AG04449 (cell line): ENCODE measurements at places on chromosomes 4 and X.
A peak's percentile ranks its signal among the peaks of the same experiment; 100 is the strongest.

DNA sequence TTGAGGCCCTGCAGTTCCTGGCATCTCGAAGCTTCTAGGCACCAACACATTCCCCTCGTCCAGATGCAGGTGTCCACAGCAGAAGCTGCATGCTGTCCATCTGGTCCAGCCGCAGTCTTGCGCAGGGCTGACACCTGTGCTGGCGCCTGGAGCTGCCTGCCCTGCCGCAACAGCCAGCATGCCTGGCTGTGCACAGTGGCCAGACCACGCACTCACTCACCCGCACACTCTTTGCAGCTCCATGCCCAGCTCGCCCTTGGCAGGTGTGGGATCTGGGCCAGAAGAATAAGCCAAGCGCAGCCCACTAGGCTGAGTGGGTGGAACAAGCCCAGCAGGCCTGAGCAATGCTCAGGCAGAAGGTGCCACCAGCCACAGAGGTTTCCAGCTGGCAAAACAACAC lies 125.6 kb downstream of the PARM1 start:
- DNase-seq: no peak

DNA sequence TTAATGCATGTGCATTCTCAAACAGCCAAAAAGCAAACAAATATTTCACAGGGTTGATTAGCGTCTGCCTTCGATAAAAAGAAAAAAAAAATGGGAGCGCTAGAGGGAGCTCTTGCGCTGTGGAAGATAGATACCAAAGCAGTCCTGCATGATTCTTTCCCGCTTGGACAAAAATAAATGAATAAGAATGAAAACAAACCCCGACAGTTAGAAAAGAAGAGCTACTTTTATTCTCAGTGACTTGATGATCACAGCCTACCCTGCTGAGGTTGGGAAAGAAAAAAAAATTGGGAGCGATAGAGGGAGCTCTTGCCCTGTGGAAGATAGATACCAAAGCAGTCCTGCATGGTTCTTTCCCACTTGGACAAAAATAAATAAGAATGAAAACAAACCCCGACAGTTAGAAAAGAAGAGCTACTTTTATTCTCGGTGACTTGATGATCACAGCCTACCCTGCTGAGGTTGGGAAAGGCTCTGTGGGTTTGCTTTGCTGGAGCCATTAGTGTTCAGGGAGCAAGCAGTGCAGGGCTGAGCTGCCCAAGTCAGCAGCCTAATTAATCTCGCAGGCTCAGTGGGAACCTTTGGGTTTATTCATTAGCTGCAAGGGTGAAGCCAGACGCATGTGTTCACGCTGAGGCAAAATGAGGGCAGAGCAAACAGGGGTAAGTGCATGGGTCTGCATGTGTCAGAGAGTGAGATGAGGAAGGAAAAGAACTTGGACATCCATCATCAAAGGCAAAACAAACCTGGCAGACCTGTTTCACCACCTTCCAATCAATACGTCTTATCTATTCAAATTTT lies 249.3 kb upstream of the PRKX start:
- DNase-seq: no peak

DNA sequence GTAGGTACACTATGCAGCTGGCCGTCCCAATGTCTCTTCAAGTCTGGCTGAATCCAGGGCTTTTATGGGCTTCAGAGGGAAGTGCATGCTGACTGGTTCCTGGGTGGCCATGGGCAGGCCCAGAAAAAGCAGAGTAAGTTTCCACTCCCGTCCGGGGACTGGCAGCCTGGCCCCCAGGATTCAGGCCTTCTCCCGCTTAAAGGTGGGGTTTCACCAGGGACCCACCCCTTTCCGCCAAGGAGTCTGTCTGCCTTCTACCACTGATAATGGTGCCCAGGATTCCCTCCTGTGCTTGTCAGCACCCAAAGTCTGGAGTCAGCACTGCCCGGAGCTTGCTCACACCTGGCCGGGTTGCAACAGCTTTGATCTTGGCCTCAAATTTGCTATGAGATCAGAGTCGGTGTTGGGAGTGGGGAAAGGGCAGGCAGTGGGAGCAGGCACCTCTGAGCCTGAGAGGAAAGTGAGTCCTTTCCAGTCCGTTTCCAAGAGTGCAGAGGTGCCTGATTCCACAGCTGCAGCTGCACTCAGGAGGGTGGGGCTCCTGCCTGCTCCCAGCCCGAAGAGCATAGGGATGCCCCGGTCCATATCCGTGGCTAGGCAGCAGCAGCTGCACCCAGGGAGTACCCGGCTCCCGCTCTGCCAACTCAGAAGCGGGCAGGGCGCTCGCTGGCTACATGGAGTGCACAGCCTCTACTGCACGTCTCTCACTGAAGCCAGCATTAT lies 1344.3 kb upstream of the ADGRL3 start:
- no peak for DNase-seq

DNA sequence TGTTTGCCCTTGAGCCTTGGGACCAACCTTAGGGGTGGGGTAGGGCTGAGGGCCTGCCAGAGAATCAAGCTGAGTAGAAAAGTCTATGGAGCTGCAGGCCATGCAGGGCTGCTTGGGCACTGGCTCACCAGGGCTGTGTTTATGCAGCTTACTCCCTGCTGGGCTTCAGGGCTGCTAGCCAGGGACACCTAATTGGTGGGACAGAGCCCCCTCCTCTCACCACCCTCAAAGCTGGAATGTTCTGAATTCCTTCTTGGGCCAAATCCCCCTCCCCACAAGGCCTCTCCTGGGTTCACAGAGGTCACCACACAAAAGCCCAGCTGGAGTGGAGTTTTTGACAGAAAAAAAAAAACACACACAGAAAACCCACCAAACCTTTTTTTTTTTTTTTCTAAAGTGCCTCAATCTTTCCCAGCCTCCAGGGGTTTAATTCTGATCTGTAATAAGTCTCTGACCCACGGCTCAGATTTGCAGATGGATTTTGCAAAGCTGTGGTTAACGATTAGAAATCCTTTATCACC lies at the start of gene CLDN2:
CLDN2 (plus strand) TSS at position 471 of the 521 bp plus-strand sequence. CDS start 7,827 bp downstream, outside the sequence.
- no peak for DNase-seq

GRCh38 chrX:31353095-31353494 lies 281.3 kb upstream of the FTHL17 start:
- DNase-seq: no peak

DNA sequence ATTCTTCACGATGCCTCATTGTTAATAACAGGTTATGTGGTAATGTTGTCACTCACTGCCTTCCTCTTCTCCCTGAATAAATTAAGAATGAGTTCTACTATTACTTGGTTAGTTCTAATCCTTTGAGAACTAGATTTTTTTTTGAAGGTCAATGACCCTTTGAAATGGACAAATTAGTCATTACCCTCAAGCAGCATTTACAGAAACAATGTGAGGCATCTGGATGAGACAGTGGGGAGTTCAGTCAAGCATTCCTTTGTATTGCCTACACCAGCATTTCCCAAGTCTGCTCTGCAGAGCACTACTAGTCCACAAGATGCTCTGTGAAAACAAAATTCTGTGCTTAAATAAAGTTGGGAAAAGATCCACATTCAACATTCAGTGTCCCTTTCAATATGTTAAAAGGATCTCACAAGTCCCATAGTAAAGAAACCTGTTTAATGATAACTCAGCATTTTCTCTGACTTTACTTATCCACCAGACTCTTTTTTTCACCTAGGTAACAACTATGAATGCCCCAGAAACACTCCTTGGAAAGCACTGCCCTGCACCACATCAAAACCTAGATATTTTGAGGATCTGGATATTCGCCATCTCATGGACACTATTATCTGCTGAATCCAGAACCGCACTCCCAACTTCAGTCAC lies 60.6 kb downstream of the CHRDL1 start:
- DNase-seq: peak; percentile 1

- peak; percentile 59 for DNase-seq
Measured at GRCh38 chr4:184537269-184538022, 63.1 kb upstream of the IRF2 start.

- no peak for DNase-seq
Measured at GRCh38 chr4:75997081-75997480, 6.3 kb upstream of the SDAD1 start.

DNA sequence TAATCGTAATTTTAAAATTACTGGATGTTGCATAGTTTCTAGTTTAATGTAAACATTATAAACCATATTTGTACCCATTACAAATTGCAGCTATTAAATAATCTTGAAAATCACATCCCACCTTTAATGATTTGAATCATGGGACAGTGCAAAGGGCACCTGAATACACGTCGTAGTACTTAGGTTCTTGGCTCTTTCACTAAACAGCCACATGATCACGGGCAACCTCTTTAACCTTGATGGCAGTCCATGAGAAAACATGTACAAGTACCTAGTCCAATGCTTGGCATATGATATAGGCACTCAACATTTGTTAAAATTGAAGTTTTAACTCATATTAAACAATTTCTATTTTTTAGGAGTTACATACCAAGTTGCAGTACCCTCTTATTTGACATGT lies 11.8 kb upstream of the FBXL5 start:
- no peak for DNase-seq

DNA sequence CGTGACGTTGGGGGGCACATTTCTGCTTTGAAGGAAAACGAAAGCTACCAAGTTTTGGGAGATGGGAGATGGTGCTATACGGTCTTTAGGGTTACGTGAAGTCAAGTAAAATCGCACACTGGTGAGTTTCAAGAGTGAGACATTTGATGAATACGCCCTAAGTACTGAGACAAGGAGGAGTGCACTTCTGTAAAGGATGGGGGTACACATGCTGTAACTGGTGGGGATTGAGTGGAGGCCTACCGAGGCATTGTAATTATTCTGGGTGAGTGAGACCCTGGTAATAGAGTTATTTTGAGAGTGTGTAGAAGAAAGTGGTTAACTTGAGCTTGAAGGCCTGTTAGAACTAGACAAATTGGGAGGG lies 536 bp downstream of the SH3BGRL start:
- no peak for DNase-seq

DNA sequence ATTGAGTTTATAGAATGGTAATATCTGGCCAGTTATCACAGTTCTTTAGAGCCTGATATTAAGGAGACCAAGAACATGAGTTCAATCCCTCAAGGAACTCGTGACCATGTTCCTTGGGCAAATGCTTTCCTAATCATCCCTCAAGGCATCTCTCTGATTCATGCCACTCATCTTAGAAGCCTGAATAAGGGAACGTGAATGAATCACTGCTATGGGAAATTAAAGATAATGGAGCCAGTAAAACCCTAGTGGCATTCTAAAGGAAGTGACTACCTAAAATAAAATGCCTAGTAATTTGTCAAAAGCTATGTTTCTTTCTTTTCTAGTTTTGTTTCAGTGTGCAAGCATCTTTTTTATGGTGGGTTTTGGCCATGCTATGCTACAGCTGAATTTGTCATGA lies 1161.3 kb downstream of the C4orf33 start:
- peak; percentile 65 for DNase-seq

- DNase-seq: peak; percentile 34
Measured at GRCh38 chr4:83207497-83208101, 77.0 kb downstream of the COQ2 start.

DNA sequence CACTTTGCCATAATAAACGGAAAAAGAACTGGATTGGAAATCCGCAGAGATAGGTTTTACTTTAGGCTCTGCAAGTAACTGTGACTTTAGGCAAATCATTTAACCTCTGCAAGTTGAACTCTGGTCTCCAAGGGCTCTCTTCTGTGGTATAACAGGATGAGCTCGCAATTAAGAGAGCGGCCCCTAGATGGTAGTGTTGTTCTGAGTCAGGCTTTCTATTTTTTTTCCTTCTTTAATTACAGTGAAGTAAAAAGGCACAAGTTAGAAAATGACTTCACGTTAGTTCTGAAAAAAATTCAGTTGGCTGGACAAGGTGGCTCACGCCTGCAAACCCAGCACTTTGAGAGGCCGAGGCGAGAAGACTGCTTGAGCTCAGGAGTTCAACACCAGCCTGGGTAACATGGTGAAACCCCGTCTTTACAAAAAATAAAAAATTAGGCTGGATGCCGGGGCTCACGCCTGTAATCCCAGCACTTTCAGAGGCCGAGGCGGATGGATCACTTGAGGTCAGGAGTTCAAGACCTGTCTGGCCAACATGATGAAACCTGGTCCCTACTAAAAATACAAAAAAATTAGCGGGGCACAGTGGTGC lies 18.0 kb downstream of the RPS3A start:
- peak; percentile 23 for DNase-seq
